ENCODE measurements at places on chromosomes 16 and 17.
A peak's percentile ranks its signal among the peaks of the same experiment; 100 is the strongest.

DNA sequence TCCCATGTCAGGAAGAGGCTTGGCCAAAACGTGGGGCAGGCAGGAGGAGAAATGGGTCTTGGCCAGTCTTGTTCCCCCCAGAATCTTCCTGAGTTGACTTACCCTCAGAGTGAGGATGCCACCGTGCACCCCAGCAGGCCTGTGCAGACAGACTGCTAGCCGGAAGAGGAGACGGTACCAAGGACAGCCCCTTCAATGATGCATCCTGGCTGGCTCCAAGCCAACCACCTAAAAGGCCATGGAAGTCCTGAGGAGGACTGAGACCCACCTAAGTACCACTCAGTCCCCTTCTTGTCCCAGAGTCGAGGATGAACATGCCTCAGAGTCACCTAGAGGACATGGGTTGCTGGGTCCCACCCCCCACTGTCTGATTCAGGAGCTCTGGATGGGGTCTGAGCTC, 46.7 kb upstream of the RCVRN start:
- no peaks in the 10 kb centered on the region for H3K36me3 ChIP-seq
- H3K27ac ChIP-seq = no peak overlapping the region
- no peaks in the 10 kb centered on the region for H3K4me1 ChIP-seq
- no peaks in the 10 kb centered on the region for H3K27me3 ChIP-seq
- no peak overlapping the region for H3K4me3 ChIP-seq

- no peak for DNase-seq
- H3K27ac ChIP-seq = no peak overlapping the region
- H3K36me3 ChIP-seq = peaks cover 35% of the 10 kb centered on the region
- no peaks in the 10 kb centered on the region for H3K4me1 ChIP-seq
- H3K4me3 ChIP-seq = no peak overlapping the region
Measured at GRCh38 chr16:88005968-88006367, 54.7 kb downstream of the BANP start.

- H3K4me1 ChIP-seq = peaks cover 53% of the 10 kb centered on the region
- DNase-seq = no peak
- H3K4me3 ChIP-seq = no peak overlapping the region
- H3K27me3 ChIP-seq = peaks cover 72% of the 10 kb centered on the region
Measured at GRCh38 chr17:335691-336090, 16.9 kb downstream of the RPH3AL start.

DNA sequence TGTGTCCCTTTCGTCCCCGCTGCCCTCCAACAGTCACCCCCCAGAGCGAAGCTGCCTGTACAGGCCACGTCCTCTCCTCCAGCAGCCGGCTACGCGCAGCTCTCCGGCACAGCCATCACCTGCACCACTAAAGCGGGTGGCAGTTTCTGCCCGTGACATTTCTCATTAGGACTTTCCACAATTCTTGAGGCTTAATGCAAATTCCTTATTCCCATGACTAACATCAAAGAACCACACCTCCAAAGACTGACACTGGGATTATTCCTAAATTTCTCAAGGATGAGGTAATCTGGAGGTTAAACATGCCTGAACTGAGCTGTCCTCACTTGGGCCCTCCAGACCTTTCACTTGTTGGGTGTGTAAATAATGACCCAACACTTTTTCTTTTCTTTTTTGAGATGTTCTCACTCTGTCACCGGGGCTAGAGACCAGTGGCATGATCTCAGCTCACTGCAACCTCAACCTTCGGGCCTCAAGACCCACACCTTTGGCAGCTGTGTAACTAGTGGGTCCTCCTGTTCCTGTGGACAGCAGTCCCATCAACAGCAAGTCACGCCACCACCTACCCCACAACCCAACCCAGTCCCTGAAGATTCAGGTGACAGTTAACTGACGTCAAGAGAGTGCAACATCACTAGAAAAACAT, 11.7 kb downstream of the ANKRD11 start:
- peaks cover 85% of the 10 kb centered on the region for H3K4me1 ChIP-seq
- DNase-seq = no peak
- H3K27me3 ChIP-seq = no peaks in the 10 kb centered on the region
- H3K36me3 ChIP-seq = peaks cover 39% of the 10 kb centered on the region
- peak overlapping the region; percentile 86 for H3K27ac ChIP-seq

- peaks cover 15% of the 10 kb centered on the region for H3K27me3 ChIP-seq
- no peaks in the 10 kb centered on the region for H3K36me3 ChIP-seq
- H3K4me1 ChIP-seq = peaks cover 17% of the 10 kb centered on the region
- no peak overlapping the region for H3K4me3 ChIP-seq
Measured at GRCh38 chr17:40373999-40374398, 9.5 kb upstream of the GJD3 start.

DNA sequence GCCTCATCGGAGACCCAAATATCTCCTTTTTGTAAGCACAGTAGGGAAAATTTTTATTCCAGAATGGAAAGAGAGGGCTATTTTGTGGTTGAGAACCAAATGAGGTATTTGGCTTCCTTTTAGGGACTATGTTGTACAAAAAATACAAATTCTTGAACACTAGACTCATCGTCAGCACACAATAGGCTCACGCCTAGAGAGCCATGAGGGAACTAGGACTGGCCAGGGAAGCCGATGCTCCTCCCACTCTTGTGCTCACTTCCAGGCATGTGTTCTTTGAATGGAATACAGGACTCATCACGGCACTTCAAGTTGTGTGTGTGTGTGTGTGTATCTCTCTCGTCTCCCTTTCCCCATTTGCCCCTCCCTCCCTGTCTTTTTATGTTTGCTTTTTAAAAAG, 17.8 kb upstream of the BLMH start:
- peaks cover 12% of the 10 kb centered on the region for H3K27me3 ChIP-seq
- no peak for DNase-seq
- no peaks in the 10 kb centered on the region for H3K36me3 ChIP-seq
- no peaks in the 10 kb centered on the region for H3K4me1 ChIP-seq

DNA sequence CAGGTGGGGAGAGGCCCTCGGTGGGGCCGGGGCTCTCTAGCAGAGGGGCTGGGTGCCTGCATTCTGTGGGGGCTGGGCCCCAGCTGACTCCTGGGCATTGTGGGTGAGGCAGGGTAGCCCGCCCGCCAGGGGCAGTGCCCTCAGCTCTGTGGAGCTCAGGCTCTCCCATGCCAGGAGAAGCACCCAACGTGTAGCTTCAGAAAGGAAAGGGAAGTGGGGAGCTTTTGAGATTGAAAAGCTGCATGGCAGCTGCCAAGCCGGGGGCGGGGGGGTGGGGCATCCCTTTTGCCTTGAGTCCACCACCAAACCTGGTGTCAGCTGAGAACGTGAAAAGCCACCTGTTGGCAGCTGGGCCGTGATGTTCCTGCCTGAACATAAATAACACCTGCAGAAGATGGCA, 192.1 kb upstream of the CIBAR2 start:
- H3K27me3 ChIP-seq = peaks cover 16% of the 10 kb centered on the region
- peak overlapping the region; percentile 74 for H3K4me3 ChIP-seq
- H3K27ac ChIP-seq = peak overlapping the region; percentile 75
- peaks cover 59% of the 10 kb centered on the region for H3K4me1 ChIP-seq

DNA sequence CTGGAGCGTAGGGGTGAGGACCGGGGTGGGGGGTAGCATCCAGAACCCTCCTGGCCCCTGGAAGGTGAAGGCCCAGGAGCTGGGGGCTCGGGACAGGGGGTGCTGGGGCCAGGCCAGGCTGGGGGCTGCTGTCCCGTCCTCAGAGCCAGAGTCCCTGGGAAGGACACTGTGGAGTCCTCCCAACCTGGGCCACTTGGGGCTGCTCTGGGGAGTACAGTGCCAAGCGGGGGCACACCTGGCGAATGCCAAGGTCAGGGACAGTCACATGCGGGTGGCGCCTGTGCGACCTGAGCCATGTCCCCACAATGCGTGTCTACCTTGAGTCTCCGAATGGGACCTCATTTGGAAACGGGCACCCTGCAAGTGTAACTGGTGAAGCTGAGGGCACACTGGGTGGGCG, 1.2 kb upstream of the PERCC1 start:
- H3K27ac ChIP-seq = no peak overlapping the region
- DNase-seq = no peak
- peaks cover 18% of the 10 kb centered on the region for H3K27me3 ChIP-seq
- no peaks in the 10 kb centered on the region for H3K4me1 ChIP-seq

- H3K27me3 ChIP-seq = peaks cover 13% of the 10 kb centered on the region
- H3K27ac ChIP-seq = no peak overlapping the region
Measured at GRCh38 chr16:87678618-87679017, 76.3 kb downstream of the JPH3 start.

DNA sequence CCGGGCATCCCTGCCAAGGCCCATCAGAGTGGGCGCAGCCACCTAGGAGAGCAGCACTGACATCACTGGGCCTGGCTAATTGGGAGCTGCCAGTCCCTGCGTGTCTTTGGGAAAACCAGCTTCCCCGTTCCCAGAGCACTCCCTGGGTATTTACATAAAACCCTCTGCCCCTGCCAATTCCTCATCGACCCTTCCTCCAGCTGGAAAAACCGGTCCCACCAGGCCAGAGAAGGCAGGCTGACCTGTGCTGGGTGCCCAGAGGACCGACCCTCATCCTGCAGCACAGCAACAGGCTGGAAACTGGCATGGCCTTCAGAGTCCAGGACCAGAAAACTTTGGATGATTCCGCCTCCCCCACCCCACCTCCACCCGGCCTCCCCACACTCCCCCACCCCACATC, 8.2 kb upstream of the FOXN1 start:
- H3K27ac ChIP-seq = no peak overlapping the region
- peaks cover 28% of the 10 kb centered on the region for H3K27me3 ChIP-seq
- no peak for DNase-seq
- H3K4me3 ChIP-seq = no peak overlapping the region
- no peaks in the 10 kb centered on the region for H3K36me3 ChIP-seq
- H3K4me1 ChIP-seq = no peaks in the 10 kb centered on the region

DNA sequence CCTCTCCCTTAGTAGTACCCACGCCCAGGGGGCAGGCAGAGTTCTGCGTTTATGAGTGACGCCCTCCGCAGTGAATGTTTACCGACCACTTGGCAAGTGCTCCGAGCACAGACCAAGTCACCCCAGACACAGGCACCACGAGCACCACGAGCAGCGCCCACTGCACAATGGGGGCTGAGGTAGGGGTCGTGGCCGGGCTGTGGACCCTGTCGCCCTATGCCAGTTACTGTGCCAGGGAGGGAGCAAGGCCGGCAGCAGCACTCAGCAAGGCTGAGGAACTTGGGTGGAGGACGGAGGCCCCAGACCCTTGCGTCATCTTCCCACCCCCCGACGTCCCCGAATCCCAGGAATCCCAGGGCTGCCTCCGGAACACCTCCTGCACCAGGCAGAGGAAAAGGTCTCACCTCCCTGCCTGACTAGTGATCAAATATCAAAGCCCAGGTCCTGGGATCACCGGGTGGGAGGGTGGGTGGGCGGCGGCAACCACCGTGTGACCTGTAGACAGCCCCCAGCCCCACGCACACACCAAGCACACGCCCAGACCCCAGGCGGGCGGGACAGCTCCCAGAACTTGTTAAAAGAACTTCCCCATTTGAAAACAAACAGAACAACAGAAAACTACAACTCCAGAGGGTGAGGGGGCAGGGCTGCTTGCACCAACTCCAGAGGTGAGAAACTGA, 5.4 kb downstream of the VASN start:
- no peak overlapping the region for H3K4me3 ChIP-seq
- H3K27me3 ChIP-seq = no peaks in the 10 kb centered on the region
- peaks cover 5% of the 10 kb centered on the region for H3K36me3 ChIP-seq
- H3K4me1 ChIP-seq = peaks cover 11% of the 10 kb centered on the region

- H3K4me3 ChIP-seq = no peak overlapping the region
- no peak overlapping the region for H3K27ac ChIP-seq
- peaks cover 25% of the 10 kb centered on the region for H3K4me1 ChIP-seq
- peaks cover 34% of the 10 kb centered on the region for H3K27me3 ChIP-seq
Measured at GRCh38 chr16:87802670-87803069, 36.9 kb upstream of the KLHDC4 start.

DNA sequence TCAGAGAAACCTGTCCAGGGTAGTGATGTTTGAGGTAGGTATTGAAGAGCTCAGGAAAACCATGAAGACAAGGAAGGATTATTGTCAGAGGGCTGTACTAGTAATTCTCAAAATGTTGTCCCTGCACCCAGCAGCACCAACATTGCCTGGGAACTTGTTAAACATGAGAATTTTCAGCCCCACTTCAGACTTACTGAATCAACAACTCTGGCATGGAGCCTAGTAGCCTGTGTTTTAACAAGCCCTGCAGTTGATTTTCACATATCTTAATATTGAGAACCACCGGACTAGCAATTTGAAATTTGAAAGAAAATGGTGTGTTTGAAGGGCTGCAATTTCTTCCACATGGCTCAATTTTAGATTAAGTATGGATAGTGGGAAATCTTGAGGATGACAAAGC, 2.8 kb upstream of the KIF2B start:
- no peak overlapping the region for H3K27ac ChIP-seq
- H3K36me3 ChIP-seq = no peaks in the 10 kb centered on the region
- no peak overlapping the region for H3K4me3 ChIP-seq
- H3K27me3 ChIP-seq = no peaks in the 10 kb centered on the region
- H3K4me1 ChIP-seq = no peaks in the 10 kb centered on the region

GRCh38 chr17:73228748-73229236, 32.9 kb downstream of the CPSF4L start:
- peaks cover 74% of the 10 kb centered on the region for H3K4me1 ChIP-seq
- no peaks in the 10 kb centered on the region for H3K27me3 ChIP-seq
- H3K4me3 ChIP-seq = no peak overlapping the region
- peaks cover 38% of the 10 kb centered on the region for H3K36me3 ChIP-seq

DNA sequence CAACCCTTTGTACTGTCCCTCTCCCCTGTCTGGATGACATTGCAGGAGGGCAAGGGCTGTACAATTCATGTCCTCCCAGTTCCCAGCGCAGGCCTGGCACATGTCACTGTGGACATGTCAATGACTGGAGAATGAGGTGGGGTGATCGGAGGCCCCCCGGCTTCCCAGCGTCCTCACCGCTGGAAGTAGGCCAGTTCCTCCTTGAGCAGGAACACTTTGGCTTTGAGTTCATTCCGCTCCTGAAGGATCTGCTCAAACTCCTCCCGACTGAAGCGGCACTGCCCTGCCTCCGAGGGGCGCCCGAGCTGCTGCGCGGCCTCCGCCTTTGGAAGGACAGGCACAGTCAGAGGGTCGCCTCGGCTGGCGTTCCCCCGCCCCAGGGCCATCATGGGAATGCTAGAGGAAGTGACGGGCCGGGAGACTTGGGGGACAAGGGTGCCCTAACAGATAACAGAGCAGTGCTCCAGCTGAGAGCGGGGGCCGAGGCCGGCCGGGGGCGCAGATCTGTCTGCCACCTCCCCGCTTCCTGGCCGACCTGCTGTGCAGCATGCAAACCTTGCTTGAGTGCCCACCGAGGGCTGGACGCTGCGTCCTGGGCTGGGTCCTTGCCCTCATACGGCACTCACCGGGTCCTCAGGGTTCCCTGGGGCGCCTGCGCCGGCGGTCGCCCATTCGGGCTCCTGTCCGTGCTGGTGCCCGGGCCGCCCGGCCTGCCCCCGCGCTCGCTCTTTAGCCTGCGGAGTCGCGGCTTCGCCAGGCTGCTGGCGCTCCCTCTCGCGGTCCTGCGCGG, 1.3 kb downstream of the RILP start:
- H3K36me3 ChIP-seq = peaks cover 20% of the 10 kb centered on the region
- H3K4me1 ChIP-seq = peaks cover 39% of the 10 kb centered on the region
- peaks cover 38% of the 10 kb centered on the region for H3K27me3 ChIP-seq
- DNase-seq = no peak

GRCh38 chr16:85010446-85010930, 847 bp downstream of the ZDHHC7 start:
- peak overlapping the region; percentile 97 for H3K4me3 ChIP-seq
- peak overlapping the region; percentile 97 for H3K27ac ChIP-seq
- peaks cover 18% of the 10 kb centered on the region for H3K36me3 ChIP-seq
- DNase-seq = no peak
- peaks cover 15% of the 10 kb centered on the region for H3K27me3 ChIP-seq

- H3K4me1 ChIP-seq = no peaks in the 10 kb centered on the region
- no peaks in the 10 kb centered on the region for H3K36me3 ChIP-seq
- DNase-seq = no peak
Measured at GRCh38 chr17:72407336-72407909, 286.6 kb downstream of the SOX9 start.

- H3K4me1 ChIP-seq = no peaks in the 10 kb centered on the region
- no peak for DNase-seq
- H3K27me3 ChIP-seq = peaks cover 8% of the 10 kb centered on the region
Measured at GRCh38 chr16:48492133-48492532, 106.9 kb upstream of the SIAH1 start.

Measured in activated naive CD4-positive, alpha-beta T cell treated with anti-CD3 and anti-CD28 coated beads, Interleukin-2, amount 10 ng/mL, durations not matched to agents 7 days and 5 days (primary cell).